ENCODE measurements at places on chromosomes 11 and 22.

- DNase-seq: no peak
These were observed 49.3 kb downstream of the PPME1 start for GRCh38 chr11:74220376-74220775.

DNA sequence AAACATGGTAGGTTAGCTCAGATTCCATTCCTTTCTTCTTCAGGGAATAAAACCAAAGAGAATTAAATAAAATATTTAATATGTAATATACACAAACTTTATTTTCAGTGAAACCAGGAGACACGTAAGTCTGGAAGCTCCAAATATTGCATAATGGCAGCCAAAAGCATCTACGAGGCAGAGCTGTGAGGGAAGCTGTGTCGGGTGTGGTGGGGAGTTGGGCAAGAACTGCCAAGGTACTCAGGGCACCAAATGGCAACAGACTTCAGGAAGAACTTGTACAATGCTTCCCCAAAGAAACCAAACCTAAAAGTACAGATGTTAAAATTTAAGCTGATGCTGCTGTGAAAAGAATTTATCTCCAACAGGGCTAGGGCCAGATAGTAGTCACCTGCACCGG, 47.5 kb upstream of the C11orf87 start:
- no peak for DNase-seq

- no peak for DNase-seq
These were observed 978.3 kb downstream of the BRD1 start for GRCh38 chr22:48849219-48849912.

DNA sequence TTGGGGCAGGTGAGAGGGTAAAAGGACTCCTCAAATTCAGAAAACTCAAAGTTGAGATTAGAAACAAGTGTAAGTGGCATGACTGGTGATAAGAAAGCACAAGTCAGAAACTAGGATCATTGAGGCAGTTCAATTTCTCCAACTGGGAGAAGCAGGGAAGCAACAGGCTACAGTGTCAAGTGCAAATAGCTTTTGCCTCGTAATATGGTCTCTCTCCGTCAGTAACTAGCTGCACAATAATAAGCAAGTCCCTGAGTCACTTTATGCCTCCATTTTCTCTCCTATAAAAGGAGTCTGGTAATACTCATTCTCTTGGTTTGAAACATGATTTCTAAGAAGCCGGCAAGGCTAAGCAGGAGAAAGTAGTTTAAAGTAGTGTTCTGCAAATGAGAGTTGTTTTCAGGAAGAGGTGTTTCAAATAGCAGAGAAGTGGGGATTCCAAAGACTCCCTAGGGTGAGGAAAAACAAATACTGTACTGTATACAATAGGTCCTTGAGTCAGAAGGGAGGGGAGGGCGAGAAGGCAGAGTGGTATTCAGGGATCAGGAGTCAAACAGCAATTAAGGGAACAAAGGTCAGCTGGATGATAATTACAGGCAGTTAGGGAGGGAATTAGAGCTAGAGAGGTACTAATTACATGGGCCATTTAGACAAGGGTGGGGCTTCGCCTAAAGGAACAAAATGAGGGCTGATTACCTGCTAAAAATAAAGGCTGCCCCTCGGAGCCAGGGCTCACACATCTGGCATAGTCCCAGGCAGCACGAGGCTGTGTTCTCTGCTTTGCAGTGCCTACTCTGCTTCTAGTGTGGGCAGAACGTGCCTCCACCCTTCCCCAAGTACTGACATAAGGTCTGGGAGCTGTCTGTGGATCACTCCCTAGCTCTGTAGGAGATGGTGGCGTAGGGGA, 96.0 kb upstream of the BDNF start:
- no peak for DNase-seq

DNA sequence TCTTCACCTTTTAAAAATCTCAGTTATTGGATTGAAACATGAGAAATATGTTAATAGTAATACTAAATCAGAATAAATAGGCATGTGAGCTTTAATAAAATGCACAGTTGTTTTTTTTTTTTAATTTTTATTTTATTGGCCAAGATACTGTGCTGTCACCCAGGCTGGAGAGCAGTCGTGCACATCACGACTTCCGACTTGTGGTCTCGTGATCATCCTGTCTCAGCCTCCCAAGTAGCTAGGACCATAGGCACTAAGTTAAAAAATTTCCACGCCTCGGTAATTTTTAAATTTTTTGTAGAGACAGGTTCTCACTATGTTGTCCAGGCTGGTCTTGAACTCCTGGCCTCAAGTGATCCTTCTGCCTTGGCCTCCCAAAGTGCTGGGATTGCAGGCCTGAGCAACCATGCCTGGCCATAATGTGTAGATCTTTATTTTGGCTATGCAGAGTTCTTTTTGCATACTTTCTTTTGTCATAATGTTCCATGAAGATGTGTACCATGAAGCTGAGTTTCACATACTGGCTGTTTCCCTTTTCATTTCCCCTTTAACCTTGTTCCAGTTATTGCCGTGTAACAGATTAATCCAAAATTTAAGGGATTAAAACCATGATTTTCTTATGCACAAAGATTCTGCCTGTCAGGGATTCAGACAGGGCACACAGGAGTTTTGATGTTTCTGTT, 16.0 kb downstream of the CAPRIN1 start:
- no peak for DNase-seq

DNA sequence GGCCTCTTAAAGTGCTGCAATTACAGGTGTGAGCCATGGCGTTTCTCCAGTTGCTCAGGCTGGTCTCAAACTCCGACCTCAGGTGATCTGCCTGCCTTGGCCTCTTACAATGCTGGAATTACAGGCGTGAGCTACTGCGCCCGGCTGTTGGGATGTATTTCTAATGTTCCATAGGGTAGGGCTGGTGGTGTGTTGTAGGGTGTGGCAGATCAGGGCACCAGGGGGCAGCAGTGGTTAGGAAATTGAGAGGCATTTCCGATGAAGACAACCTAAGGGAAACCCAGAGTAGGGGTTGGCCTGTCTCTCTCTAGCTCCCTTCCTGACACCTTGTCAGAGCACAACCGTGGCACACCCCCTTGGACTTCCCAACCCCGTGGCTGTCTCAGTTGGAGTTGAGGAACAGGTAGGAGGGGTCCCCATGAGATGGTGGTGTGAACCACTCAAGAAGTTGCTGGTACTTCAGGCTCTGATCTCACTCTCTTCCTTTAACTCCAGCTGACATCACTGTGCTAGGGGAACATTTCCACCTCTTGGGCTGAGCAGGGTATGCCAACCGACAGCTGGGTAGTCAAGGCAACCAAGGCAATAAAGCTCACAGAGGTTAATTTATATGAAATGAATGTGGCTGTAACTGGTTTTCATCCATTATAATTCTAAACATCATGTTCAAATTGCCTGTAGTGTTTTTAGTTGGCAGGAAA, 33.0 kb downstream of the YWHAH start:
- DNase-seq: no peak

GRCh38 chr11:88103337-88104206, 71.7 kb downstream of the RAB38 start:
- DNase-seq: peak; percentile 59

- no peak for DNase-seq
These were observed 34.1 kb downstream of the SERGEF start for GRCh38 chr11:17978553-17979287.

DNA sequence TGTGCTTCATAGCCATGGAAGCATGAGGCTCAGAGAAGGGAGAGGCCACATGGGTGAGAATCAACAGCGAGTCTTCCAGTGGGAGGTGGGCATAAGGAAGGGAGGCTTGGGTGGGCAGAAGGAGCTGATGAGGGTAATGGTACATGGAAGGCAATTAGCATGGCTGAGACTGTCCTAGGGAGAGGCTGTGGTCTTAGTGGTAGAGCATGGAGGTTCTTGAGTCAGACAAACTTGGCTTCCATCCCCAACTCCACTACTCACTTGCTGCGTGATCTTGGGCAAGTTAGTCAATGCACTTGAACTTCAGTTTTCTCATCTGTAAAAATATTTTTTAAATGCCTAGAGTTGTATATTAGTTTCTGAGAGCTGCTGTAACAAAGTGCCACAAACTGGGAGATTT, 227.2 kb upstream of the E2F8 start:
- DNase-seq: no peak

DNA sequence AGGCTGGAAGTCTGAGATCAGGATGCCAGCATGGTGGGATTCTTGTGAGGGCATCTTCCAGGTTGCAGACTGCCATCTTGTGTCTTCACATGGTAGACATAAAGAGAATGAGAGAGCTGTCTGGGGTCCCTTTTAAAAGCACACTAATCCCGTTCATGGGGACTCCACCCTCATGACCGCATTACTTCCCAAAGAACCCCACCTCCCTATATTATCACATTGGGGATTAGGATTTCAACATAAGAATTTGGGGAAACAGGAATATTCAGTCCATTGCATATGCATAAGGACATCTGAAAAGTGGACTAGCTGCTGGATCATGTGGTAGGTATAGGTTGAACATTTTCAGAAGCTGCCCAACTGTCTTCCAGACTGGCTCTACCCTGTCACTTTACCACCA, 33.1 kb upstream of the ADORA2A start:
- no peak for DNase-seq

- no peak for DNase-seq
These were observed 496.4 kb downstream of the BRD1 start for GRCh38 chr22:49331223-49331815.

DNA sequence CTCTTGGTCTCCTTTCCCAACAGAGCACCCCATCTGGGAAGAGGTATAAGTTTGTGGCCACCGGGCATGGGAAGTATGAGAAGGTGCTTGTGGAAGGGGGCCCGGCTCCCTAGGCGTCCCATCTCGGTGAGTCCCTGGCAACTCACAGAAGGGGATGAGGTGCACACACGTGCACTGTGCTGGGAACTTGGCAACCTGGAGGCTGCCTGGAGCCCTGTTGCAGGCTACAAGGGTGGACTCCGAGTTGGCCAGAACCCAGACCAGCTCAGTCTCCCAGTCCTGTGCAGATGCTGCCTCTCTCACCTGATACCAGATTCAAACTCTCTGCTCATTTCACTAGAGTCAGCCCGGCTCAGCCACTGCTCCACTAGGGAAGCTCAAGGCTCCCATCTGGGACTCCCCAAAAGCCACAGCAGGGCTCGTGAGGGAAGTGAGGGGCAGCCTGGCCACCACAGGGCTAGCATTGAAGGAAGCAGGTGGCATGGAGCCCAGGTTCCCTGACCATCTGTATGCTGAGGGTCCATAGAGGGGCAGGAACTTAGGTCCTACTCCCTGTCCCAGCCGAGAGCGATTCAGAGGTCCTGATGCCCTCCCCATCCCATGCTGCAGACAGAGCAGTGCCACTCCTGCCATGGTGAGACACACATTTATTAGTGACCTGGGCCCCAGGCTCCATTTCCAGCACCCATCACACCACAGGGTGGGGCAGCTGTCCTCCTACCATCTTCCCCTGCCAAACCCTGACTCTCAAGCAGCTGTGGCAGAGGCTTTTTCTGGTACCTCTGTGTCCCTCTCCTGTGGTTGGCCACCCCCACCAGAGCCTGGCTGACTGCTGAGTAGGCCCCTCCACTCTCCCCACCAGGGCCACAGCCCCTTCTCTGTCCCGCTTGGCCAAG, 4.0 kb downstream of the PRR33 start:
- DNase-seq: no peak

- no peak for DNase-seq
These were observed 31.9 kb upstream of the CCDC90B start for GRCh38 chr11:83317757-83318690.

DNA sequence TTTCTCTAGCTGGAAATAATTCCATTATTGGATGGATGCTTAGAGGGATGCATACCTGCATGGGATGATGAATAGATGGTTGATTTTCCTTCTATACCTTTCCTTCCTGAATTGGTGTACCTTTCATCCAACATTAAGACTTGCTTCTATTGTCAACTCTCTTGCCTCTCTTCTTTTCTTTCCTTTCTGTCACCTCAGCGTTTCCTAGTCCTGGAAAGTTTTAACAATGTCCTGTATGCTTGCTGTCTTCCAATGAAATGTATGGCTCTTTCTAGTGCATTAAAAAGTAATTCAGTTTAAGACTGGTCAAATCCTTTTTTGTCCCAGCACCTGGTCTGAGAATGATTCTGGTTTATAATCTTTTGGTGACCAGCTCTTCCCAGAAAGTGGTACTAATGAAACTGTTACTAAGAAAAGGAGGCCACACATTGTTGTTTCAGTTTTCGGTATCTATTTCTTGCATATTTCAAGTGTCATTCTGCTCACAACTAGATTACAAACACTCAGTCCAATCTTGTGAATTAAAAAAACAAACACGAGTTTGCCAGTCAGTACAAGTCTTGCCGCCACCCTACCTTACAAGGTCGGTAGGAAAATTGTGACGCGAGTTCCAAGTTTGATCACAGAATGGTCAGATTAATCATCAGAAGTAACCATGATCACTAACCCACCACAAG, 8.0 kb downstream of the POU2AF1 start:
- DNase-seq: no peak

DNA sequence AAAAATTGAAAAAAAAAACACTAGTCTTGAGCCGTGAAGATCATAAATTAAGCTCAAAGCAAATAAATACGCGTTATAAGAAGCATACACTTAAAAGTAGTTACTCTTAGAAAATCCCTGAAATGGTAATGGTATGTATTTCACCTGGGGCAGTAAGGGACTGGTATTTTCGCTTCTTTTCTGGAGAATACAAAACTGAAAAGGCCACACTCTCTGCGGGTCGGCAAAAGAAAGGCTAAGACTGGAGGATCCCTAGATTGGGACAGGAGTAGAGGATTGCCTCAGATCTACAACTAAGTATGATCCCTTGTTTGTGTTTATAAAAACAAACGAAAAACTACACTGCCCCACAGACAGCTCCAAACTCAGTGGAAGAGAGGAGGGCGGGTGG, 617 bp downstream of the TSG101 start:
- peak; percentile 11 for DNase-seq

GRCh38 chr11:124538019-124538418, 5.4 kb downstream of the OR8B12 start:
- DNase-seq: no peak

DNA sequence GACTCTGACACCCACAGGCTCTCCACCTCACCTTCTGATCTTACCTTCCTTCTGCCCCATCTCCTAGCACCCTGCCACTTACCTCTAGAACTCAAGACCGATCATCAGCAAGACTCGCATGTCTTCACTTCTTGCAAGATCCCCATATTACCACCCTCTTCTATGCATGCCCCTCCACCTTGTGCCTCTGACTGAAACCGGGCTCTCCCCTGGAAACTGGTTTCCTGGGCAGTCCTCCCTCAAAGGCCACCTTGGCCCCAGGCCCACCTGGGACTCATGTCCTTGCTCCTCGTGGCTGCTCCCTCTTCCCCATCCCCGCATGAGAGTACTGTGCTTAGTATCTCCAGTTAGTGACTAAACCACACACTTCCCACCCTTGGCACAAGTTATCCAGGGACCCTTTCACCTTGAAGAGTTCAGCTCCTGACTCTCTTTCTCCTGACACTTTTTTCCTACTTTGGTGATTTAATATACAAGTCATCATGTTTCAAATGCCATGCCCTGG, 136.7 kb downstream of the SPATA19 start:
- DNase-seq: no peak

DNA sequence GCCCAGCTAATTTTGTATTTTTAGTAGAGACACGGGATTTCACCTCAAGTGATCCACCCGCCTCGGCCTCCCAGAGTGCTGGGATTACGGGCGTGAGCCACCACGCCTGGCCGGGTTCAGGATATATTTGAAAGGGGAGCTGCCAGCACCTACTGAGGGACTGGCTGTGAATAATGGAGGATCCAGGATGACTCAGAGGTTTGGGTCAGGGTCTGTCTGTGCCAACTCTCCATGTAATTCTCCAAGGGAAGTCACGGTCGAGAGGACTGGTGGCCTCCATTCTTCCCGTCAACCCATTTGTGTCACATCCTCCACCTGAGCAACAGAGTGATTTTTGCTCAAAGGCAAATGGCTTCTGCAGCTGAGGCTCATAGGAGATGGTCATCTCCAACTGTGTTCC, 3.6 kb upstream of the ARRB1 start:
- DNase-seq: no peak
